Stimulated activated CD4-positive, alpha-beta T cell treated with anti-CD3 and anti-CD28 coated beads, Interleukin-1b, Interleukin-23, amount 100 ng/mL, for 48 hours (primary cell): ENCODE measurements at places on chromosomes 5 and 9.
A peak's percentile ranks its signal among the peaks of the same experiment; 100 is the strongest.

DNA sequence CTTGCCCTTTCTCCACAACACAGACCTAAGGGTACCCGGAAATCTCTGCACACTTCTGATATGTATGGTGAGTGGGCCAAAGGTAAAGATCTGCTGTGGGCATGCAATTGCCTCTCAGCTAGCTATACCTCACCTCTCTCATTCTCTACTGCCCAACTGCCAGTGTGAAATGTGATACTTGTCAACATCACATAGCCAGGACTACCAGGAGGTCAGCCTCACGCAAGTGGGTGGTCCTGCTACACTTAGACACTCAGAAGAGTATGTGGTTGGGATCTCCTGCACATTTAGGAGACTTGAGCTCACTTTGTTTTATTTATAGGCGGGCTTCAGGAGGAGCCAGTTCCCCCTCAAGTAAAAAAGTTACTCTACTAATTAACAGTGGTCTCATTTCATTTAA is 88.0 kb upstream of the MAN2A1 start:
- no peak for DNase-seq

DNA sequence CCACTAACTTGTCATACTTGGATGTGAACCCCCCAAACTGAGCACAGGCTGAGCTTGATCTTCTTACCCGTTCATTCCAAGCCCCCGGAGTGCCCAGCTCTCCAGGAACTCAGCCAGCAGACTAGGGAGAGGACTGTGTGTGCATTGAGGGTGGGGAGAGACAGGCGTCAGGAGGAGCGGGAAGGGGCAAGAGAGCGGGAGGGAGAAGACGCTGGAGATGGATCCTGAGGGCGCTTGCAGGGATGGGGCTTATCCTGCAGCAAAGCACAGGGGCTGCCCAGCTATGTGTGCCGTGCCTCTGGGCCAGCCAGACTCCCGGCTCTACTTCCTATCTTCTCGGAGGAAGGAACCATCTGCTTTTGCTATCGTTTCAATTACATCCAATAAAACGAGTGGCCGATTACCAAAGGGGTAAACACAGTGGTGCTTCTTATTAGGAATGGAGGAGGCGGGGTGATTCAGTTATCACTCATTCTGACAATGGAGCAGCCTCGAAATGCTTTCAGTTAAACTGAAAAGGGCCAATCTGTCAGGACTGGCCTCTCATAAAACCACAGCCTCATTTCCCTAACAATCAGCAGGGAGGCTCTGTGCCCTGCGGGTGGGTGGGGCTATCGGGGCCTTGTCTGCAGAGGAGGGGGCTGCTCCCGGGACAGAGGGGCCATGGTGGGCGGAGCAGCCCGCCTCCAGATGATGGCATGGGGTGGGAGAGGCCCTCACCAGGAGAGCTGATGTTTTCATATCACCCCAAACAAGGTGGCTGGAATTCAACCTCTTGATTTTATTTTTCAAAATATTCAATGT is 168.2 kb downstream of the DAB2IP start:
- no peak for DNase-seq

DNA sequence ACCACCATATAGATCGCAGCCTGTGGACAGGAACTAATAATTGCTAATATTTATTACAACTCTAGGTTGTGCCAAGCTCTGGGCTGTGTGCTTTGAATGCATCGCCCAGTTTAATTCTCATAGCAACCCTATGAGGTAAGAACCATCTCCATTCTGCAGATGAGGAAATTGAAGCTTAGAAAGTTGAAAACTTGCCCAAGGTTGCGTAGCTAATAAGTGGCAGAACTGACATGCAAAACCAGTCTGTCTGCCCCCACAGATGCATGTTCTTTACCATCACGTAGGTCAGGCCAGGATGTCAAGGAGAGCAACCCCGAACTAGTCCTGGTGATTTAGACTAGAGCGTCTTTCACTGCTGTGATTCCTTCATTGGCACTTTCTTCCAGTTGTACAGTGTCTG is 15.6 kb downstream of the WWC1 start:
- DNase-seq = no peak

DNA sequence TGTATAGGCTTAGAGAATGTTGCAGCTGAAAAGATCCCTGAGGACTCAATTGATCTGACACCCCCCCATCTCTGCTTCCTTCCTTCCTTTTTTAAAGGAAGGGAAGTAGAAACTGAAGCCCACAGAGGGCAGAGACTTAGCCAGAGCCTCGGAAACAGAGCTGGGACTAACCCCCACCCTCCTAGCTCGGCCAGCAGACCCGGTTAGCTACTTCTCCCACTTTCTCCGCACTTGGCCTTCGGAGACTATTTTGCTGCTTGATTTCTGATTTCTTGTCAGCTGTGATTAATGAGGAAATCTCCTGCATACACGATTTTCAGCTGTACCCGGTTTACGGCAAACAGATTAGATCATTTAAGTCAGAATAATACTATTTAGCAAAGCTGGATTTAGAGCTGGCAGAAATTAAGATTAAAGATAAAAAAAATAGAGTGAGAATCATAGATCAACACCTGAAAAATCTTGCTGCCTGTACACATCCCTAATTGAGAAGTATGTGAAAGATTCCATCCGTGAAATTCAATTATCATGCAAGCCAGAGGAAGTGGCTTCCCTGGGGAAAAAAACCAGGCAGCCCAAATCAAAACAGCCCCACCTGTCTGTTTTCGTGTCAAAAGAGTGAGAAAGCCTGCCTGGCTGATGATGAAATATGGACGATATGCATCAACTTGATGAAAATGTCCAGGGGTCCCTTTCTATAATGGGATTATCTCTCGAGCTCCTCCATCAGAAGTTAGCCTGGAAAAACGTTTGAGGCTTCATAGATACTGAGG is 159.5 kb upstream of the SHB start:
- DNase-seq = no peak

DNA sequence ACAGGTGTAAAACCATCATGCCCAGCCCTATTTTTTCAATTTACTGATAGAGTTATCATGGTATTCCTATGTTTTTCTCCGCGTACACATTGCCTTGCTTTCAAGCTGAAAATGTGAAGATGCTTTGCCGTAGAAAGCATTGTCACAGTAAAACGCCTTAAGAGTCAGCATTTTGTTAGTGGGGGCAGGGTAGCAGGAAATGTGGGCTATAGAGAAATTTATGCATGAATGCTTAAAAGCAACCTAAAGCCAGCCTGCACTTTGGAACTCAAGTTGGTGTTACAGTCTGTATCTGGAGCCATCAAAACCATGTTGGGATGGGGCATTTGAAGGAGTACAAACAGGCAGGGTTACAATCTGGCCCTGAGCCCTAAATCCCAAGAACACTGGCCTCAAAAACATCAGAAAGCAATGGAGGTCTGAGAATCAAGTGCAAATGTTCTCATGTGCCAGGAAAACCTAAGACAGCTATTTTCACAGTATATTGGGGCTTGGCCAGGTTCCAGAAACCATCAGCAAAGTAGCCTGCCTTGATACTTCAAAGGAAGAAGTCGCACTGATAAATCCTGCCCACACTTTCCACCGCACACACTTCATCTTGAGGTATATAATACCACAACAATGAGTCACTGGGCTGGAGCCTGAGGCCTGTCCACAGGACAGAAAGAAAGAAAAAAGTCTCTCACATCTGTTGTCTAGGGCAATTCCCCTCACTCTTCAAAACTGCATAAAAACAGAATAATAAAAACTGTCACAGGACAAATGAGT is 313.8 kb downstream of the ENC1 start:
- DNase-seq = peak; percentile 72

GRCh38 chr9:34171753-34172535 is 6.9 kb upstream of the UBAP1 start:
- DNase-seq = peak; percentile 24

DNA sequence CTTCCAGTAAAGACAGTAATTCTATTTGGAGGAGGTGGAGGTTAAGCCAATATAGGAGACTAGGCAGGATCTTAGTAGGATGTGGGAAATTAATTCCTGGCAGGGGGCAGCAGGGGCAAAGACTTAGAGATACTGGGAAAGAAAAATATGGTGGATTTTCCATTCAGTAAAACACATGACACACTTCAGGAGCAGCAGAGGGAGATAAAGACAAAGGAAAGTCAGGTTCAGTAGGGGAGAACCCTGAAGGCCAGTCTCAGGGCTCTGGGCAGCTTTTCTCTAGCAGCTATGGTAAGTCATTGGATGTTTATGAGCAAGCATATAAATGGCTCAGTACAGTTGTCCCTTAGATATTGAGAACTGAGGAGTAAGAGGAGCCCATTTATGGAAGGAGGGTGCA is 105.5 kb downstream of the PJA2 start:
- DNase-seq = no peak

DNA sequence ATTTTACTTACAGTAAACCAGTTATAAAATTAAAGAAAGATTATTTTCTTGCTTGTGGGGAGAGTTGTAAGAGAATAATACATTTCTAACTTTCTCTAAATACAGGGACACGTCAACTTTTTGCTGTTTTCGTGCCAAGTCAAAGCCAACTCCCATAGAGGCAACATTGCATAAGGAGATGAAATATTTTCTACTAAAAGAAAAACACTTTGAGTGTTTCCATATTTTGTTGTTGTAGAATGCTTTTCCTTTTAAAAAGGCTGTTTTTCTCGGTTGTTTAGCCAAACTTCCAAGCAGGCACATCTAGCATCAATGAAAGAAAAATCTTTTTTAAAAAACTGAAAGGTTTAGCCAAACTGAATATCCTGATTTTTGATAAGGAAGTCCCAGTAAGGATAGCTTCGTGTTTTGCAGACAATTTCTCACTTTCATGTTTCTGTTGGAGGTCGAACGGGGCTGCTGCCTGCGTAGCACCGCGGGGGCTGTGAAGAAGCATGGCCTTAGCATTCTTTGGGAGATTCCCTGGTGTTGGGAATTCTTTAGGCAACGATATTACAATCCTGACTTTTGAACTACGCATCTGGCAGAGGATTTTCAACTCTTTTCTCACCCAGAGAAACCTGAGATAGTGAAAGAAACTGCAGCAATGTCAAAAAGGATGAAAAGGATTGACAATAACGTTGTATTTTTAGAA is 108.1 kb upstream of the FBXL7 start:
- DNase-seq = no peak

DNA sequence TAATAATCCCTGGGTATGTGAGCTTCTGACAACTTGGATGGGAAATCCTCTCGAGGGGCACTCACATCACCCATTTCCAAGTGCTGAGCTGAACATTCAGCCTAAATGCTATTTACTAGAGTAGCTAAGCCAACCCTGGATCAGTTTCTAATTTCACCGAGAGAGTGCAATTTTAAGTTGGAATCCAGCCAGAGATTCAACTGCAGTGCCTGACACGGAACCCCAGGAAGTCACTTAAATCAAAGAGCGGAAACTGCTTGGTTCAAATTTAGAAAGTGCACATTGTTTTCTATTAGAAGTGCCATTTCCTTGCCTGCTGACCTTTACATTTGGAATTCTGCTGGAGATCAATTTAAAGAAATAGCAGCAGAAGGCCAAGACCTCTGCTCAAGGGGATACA is 8.8 kb downstream of the SPRY4 start:
- DNase-seq = no peak

GRCh38 chr9:107214915-107215314 is 68.2 kb upstream of the RAD23B start:
- DNase-seq = no peak

- DNase-seq = no peak
These were observed 214.8 kb downstream of the MPDZ start for GRCh38 chr9:13064676-13065075.

- DNase-seq = no peak
These were observed 22.2 kb downstream of the FBXL7 start for GRCh38 chr5:15522187-15522520.
